ENCODE measurements at places on chromosomes 3 and 15. TPM values are rescaled to one million over a fixed set of nuclear protein-coding genes. Genes with fewer than 3 reads are reported as not detected.

LRRC15 gene
- not detected for total RNA-seq

DNA sequence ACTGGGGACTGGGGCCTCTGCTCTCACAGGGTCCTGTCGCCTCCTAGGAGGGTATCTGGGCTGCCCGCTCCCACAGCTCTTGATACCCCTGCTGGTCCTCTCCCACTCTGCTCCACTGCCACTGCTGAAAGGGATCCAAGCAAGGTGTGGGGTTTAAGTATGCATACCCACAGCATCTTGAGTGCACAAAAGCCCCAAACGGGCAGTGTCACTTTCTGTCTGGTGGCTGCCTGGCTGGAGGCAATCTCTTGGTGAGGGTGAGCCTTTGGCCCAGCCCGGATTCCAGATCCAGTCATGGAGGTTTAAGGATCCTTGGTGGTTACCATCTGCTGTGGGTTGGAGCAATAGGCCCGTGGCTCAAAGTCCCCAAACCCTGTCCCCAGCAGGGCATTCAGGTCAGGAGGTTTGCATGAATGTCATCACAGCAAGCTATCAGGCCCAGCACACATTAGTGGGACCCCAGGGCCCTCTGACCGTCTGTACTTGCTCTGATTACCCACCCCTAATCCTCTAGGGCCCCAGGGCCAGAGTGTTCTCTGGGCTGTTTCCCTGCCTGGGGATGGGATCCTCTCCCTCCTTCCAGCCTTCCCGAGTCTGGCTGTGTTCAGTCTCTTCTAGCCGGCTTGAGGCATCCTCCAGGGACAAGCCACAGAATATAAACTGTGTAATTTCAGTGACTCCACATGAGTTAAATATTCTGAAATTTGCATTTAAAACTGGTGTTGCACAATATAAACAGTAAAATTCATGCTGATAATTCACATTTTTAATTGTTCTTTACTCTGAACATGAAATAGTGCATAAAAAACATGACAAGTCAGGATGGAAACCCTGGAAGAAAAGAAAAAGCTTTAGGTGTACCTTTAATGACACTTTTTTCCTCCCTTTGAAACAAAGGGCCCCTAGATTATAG, 4.9 kb upstream of the TJP1 start:
- DNase-seq = no peak

GRCh38 chr15:69631978-69632377, 179.4 kb downstream of the RPLP1 start:
- no peak for DNase-seq

DNA sequence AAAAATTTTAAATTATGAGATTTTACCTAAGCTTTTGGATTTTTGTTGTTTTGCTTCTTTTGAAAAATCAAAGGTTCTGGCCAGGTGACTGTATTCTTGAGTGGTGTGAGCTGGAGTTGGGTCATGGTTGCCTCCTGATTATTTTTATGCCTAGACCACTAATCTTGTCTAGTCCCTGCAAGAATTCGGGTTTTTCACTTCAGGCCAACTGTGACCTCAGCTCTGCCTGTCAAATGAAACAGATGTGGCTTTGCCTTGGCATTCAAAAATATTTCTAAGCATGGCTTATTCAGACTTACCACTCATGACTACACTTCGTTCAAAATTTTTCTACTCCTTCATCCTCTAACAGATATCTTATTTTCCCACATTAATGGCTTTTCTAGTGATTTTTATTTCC, 25.4 kb upstream of the CDV3 start:
- no peak for DNase-seq

- DNase-seq = no peak
Observed at GRCh38 chr3:60216462-60217075, 1034.7 kb downstream of the FHIT start.

FOXL2 gene
- total RNA-seq = 0.26 TPM

GRCh38 chr3:77467702-77468625, 428.1 kb downstream of the ROBO2 start:
- peak; percentile 22 for DNase-seq

DNA sequence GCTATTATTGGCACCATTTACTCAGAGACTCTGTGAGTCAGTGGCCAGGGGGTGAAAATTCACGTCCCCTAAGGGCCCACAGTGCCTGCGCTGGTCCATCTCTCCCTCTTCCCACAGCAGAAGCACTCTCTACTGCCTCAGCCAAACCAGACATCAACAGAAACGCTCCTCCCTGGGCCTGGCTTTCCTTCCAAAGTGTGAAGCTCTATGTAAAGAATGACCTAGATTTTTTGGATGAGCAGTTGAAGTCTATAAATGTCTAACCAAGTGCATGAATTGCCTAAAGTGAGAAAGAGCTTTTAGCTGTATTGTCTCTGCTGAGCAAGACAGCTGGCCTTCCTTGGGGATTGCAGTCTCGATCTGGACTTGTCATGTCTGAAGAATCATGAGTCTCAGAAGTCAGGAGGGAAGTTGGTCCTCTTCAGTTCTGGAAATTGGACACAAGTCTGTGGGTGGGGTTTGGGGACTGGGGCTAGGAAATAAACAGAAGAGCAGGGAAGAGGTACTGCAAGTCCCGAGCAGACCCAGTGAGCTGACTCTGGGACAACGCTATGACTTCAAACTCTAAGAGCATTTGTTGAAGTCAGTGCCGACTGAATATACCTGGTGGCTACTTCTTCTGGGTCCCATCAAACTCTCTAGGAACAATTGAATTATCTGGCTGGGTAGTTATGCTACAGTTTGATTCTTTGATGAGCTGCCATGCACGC, 29.0 kb downstream of the RASGRP1 start:
- no peak for DNase-seq

CHRM5 gene
- total RNA-seq = not detected

- DNase-seq = no peak
Observed at GRCh38 chr3:24270744-24271143, 223.9 kb downstream of the THRB start.

All from bronchial epithelial cell (primary cell).